ENCODE measurements at places on chromosomes 11 and 22.

GRCh38 chr11:48683226-48683720 is 194.7 kb downstream of the OR4A47 start:
- DNase-seq = no peak

DNA sequence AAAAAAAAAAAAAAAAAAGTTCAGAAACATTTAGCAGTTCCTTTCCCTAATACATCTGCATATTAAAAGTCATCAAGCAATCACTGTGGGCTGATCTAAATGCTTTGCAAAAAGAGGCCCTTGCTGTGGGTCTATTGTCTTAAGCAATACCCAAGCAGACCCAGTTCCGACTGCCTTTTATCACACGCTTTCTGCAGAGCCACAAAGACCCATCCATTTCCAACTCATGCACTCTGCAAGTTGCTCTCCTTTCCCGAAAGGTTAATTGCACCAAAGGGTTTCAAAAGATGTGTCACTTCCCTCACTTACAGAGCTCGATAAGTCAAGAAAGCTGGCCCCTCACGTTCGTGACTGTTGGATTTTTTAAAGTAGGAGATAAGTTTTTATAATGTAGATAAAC is 138.9 kb downstream of the MPPED1 start:
- no peak for DNase-seq

GRCh38 chr11:119282495-119282894 is 34.4 kb downstream of the MCAM start:
- no peak for DNase-seq

GRCh38 chr11:94544646-94545263 is 1.0 kb downstream of the FUT4 start:
- no peak for DNase-seq

GRCh38 chr11:76048763-76049162 is 157.5 kb downstream of the WNT11 start:
- DNase-seq = peak; percentile 17

DNA sequence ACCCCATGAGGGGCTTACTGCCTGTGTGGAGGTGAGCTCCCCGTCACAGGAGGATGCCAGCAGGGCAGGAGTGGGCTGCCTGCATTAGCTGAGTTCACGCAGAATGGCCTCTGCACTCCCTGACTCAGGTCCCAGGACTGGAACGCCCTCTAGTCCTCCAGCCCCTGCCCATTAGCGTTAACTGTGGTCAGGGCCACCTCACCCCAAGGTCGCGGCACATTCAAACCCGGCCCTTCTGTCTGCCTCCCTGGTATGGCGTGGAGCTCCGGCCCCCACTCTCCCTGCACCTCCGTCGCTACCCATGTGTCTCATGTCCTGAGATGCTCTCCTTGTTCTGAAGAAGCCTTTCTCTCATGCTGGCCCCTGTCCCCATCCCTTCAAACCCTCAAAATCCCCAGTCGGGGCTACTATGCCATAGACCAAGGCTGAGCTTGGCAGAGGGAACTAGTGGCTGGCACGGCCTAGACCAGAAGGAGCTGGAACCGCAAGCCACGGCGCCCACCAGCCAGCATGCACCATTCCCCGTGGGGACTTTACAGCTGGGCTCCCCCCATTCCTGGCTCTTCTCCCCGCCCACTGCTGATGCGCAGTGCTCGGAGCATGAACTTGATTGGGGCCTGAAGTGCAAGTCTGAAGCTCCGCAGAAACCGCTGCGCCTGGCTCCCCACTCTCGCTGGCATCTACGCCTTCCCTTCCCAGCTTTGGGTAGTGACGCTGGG is 79.5 kb upstream of the RTL6 start:
- no peak for DNase-seq

DNA sequence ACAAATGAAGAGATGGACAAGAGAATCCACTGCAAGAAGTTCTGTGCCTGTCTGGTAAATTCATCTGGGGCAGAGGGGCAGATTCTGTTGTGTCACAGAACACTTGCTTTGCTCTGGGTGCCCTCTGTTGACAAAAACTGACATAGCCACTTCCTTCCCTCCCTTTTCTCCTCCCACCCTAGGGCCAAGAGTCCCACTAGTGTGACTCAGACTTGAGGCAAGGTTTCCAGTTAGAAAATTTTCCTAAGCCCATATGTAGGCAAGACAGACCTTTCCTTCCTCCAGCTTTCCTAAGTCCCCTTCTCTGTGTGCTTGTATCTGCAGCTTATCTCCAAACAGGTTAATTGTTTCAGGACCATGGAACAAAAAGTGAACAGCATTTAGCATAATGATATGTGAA is 106.8 kb downstream of the RBFOX2 start:
- peak; percentile 23 for DNase-seq

GRCh38 chr11:6248248-6248647 is 9.4 kb downstream of the CNGA4 start:
- no peak for DNase-seq

DNA sequence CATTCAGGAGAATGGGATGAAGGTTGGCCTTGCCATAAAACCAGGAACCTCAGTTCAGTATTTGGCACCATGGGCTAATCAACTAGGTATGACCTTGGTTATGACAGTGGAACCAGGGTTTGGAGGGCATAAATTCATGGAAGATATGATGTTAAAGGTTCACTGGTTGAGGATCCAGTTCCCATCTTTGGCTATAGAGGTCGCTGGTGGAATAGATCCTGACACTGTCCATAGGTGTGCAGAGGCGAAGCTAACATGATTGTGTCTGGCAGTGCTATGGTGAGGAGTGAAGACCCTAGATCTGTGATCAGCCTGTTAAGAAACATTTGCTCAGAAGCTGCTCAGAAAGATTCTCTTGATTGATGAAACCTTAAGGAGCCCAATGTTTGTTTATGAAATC is 5.7 kb downstream of the NF2 start:
- no peak for DNase-seq

DNA sequence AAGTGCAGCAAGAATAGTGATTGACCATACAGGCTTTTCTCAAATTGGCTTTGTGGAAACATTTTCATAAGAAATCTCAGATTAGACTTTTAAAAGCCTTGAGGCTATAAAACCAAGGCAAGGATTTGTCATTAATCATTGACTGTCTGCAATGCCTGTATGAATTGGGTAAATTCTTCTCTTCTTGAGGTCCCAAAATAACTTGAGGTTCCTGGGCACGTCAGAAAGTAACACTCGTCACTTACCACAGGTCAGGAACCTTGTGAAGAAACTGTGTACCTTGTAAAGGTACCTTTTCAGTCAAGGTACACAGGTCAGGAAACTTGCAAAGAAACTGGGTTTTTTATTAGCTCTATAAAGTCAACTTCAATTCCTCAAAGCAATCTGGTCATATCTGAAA is 43.3 kb upstream of the SORL1 start:
- DNase-seq = no peak

DNA sequence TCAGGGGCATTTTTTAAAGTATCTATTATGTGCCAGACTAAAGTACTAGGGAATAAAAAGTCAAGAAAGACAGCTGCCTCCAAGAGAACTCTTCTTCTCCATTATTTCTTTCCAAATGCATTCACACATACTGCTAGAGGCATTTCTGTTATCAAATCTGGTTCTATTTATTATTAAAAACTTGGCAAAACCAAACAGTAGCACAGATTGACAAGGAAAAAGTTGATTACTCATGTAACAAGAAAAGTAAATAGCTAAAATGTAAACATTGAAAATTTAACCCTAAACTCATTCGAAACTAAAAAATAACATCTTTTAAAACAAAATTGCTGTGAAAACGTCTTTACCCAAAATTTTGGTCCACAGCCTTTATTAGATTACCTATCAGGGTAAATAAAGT is 132.9 kb upstream of the GUCY1A2 start:
- no peak for DNase-seq

DNA sequence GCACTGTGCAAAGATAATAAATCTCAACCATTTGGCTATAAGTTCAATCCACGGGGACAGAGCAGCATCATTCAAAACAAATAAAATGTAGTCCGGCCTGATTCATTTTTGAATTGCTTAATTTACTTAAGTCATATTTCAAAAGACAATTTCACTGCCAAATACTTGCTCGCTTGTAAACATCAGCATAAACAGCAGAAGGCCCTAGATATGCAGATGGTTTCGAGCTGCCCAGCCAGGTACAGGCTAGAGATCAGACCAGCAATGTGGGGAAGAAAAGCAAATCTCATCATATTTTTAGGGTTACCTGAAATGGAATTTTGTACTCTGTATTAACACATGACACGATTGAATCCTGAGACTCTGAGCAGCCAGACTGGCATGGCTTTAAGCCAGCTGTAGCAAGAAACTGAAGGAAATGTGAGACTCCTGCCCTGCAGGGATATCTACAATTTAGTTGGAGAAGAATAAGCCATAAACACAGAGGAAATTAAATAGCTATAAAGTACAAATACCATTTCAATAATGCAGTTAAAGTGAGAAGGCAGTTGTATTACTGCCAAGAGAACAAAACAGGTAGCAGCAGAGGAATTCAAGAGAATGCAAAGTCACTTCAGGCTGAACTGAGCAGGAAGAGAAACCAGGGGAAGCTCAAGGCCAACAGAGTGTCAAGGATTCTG is 440.3 kb downstream of the ETS1 start:
- DNase-seq = no peak

DNA sequence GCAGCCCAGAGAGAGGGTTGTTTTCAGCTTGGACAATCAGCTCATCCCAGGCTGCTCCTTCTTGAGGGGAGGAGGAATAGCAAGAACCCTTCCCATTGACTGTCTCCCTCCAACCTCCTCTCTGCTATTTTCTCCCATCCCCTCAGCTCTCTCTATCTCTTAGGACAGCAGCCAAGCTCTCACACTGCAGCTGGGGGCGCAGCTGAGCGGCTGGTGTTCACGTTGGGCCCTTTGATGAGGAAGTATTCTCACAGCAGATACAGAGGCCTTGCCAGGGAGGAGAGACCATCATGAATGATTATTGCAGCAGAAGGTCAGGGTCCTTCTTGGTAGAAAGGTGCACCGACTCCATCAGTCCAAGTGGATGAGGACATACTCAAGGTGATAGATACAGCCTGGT is 26.5 kb upstream of the CADM1 start:
- DNase-seq = no peak

DNA sequence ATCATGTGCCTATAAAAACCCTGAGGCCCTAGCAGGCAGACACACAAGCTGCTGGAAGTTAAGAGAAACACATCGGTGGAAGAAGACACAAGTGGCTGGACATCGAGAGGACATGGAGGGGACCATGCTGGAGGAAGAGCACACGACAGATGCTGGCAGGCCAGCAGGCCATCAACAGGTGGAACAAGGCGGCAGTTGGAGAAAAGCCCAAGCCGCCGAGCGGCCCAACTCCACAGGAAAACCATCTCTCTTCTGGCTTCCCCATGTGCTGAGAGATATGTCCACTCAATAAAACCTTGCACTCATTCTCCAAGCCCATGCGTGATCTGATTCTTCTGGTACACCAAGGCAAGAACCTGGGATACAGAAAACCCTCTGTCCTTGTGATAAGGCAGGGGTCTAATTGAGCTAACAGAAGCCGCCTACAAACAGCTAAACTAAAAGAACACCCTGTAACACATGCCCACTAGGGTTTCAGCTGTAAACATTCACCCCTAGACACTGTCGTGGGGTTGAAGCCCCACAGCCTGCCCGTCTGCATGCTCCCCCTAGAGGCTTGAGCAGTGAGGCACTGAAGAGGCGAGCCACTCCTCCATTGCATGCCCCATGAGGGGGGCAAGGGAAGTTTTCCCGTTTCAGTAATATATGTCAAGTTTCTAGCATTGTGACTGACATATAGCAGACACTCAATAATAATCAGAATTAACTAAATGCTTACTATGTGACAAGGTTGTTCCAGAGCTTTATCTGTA is 39.0 kb upstream of the MMP20 start:
- no peak for DNase-seq

DNA sequence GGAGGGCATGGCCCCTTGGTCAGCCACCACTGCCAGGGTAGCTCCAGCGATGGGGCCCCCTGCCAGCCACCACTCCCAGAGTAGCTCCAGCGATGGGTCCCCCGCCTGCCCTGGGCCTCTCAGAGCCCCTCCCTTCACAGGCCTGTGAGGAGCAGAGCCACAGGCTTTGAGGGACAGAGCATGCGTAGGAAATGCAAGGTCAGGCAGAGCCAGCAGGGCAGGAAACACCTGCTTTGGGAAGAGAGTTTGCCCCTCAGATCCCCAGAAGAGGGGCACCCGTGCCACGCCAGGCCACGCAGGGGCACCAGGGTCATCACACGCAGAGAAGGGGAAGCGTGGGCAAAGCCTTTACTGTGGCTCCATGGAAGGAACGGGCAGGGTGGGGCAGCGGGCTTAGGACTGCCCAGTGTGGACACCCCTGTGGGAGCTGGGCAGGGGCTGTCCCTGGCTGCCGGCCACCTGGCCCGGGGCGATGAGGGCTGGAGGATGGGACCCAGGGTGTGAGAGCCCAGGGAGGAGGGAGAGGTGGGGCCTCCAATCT is 477.8 kb downstream of the BRD1 start:
- DNase-seq = no peak

GRCh38 chr22:19679522-19680101 is 34.7 kb upstream of the SEPTIN5 start:
- peak; percentile 15 for DNase-seq

DNA sequence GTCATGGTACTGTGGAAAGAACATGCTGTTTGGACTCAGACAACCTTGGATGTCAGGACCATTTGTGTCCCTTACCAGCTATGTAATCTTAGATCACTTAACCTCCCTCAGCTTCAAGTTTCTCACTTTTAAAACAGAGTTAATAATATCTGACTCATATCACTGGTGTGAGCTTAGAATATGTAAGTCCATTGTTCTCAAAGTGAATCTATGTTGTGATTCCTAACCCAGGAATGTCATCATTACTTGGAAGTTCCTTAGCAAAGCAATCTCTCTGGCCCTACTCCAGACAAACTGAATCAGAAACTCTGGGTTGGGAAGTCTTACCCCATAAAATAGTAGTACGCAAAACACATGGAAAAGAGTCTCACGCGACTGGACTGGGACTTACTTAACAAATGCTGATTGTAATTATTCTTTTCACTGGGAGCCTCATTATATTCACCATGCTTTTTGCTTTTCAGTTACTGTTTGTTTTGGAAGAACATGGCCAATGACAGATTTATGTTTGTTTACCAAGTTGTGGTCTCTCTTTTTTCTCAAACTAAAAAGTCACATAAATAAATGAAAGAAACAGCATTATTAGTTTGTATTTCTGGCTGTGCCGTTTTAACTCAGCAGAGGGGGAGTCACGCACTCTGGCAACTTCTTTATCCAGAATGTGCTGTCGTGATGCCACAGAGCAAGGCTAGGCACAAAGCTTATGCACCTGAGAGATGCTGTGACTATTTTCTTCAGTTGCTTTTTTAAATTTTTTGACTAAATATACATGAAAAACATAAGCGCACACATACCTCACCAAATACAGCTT is 217.7 kb upstream of the CTSC start:
- no peak for DNase-seq

GRCh38 chr22:44130076-44130711 is 50.5 kb upstream of the PARVG start:
- no peak for DNase-seq
